ENCODE measurements at places on chromosomes 3 and 15.

DNA sequence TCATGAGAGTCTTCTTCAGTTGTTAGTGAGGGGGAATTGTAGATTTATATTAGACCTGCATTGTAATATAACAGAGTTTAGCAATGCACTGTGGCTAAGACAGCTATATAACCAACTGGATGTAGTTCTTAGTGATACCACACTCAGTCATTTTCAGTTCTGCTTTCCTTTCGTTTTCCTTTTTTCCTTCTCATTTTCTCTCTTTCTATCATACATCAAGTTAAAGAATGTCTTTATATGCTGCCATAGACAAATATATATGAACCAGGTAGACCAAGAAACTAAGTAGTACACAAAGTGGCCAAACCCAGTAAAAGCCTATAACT lies 43.7 kb upstream of the CD47 start:
- DNase-seq: no peak

DNA sequence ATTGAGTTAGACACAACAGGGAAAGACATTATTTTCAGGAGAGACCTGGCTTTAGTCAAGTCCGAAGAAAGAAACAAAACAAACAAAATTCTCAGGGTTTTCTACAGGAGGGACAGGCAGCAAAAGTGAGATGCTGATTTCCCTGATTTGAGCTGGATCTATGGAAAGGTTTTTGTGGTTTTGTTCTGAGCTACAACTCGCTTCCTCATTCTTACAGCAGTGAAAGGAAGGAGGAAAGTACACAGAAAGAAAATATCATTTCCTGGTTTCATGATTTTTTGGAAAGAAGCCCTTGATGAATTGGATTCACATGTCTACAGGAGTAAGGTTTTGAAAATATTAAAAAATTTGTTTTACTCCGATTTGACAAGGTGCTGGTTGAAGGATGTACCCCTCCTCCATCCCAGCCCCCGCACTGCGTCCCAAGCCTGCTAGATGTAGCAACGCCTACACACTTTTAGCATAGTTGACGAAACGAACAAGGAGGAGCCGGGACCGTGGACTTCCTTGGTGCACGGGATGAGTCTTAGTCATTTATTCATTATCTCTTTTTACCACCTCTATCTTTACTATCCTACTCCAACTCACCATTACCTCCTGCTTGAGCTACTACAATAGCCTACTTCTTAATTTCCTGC lies 10.8 kb downstream of the PRICKLE2 start:
- DNase-seq: no peak

GRCh38 chr3:188802645-188803044 lies 369.1 kb upstream of the TPRG1 start:
- no peak for DNase-seq

- DNase-seq: no peak
These were observed 8.0 kb downstream of the MAP2K5 start for GRCh38 chr15:67550522-67550921.

- no peak for DNase-seq
These were observed 10.4 kb downstream of the THBS1 start for GRCh38 chr15:39591141-39591895.

DNA sequence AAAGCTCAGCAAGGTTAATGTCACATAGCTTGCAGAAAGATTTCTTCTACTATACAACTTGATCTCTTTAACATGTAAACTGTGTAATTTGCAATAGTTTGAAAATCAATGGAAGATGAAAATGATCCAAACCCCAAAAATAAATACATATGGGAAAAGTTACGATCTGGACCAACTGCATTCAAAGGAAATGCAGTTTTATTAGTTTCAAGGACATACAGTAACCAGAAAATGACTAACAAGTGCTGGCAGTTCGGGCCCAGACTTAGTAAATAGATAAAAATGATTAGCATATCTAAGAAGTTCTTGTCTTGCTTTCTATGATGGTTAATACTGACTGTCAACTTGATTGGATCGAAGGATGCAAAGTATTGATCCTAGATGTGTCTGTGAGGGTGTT lies 37.3 kb upstream of the LEKR1 start:
- no peak for DNase-seq

GRCh38 chr15:46111730-46112129 lies 476.9 kb downstream of the SQOR start:
- DNase-seq: no peak

DNA sequence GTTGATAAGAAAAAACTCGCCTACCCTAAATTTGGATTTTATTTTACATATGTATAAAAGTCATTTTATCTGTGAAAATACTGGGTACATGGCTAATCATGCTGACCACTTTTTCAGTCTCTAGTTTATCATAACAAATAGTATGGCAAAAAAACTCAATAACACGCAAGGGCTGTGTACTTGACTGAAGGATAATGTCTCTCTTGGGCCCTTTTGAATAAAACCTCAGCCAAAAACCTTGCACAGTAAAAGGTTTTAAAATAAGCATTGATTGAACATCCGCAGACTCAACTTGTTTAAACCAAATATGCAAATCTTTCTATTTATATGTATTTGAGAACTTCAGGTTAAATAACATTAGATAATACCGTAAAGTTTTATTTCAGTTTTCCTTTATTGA lies 285.3 kb downstream of the CADM2 start:
- DNase-seq: no peak

- no peak for DNase-seq
These were observed 34.6 kb upstream of the CACNA2D3 start for GRCh38 chr3:54087581-54088410.

DNA sequence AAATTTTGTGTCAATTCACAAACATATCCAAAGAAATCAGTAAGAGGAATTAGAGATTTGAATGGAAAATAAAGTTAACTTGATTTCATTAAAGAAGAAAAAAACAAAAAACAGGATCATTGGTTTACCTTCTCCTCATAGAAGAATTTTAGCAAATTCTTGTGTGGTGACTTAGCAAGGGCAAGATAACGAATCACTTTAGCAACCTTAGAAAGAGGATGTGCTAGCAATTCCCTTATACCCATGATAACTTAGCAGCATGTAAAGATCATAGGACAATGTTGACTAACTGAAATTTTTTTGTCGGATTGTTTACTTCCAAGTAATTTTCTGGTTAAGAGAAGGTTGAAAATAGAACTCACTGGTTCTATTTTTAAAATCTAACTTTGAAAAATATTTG lies 609.3 kb downstream of the GBE1 start:
- DNase-seq: no peak

- DNase-seq: no peak
These were observed 724 bp downstream of the RPSA start for GRCh38 chr3:39407259-39407629.

GRCh38 chr3:16842272-16843270 lies 42.2 kb upstream of the PLCL2 start:
- no peak for DNase-seq

DNA sequence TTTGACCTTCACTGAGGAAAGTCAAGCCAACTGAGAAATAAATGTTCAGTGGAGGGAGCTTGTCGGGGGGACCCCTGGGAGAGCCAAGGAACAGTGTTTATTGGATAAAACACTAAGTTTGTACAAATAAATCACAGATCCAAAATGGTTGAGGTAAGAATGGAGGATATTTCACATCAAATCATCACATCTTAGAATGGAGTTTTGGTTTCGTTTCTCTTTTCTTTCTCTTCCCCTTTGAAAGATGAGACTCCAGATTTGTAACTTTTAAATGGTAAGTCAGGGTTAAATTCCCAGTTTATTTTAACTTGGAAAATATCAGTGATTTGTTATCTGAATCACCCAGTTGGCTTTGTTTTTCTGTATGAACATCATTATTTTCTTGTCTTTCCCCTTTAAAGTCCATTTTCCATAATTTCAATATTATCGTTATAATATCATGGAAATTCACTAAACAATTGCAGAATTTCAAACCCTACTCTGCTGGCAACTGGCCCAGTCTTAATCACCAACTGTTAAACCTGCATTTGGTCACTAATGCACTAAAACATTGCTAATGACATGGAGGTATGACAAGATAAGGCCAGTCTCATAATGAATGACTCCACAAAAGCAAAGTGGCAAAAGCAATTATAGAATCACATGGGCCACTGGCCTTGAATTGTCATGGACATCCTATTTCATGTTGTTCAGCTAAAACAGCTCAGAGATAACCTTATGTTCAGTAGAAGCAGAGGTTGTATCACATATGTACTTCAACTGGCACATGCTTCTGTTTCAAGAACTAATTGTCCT lies 295.1 kb downstream of the SHOX2 start:
- no peak for DNase-seq

- no peak for DNase-seq
These were observed 19.1 kb upstream of the MCTP2 start for GRCh38 chr15:94212291-94212690.

DNA sequence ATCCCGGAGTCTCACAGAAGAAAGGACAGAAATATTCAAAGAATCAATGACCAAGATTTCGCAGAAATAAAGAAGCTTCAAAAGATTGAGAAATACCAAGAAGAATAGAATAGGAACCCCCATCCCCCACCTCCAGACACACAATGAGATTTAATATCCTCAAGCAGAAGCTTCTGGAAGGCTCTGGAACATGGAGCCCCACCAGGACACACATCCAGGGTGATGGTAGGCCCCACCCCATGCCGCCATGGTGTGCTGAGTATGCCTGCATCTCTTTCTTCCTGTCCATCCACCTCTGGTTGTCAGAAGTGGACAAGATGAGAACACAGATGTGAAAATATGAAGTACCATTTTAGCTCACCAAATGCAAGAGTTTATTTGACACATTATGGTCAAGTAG lies 19.3 kb downstream of the PRR23E start:
- DNase-seq: no peak

- no peak for DNase-seq
These were observed 34.1 kb upstream of the SERPINI2 start for GRCh38 chr3:167507954-167508353.

DNA sequence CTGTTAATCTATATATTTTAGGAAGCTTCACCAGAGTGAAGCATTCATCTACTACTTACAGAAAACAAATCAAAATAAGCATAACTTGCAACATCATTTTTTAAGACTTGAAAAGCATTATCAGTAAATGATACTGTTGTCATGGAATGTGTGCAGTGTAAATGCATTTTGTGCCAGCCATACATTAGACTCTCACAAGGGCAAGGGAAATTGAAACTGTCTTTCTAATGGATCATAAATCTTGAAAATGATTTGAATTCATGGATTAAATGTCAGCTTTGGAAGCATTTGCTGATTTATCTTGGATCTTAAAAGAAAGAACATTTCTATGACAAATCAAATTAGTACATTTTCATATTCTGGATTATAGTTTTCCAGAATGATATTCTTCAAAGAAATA lies 338.3 kb upstream of the SGO1 start:
- no peak for DNase-seq

GRCh38 chr3:107555359-107555758 lies 32.6 kb downstream of the BBX start:
- DNase-seq: no peak

DNA sequence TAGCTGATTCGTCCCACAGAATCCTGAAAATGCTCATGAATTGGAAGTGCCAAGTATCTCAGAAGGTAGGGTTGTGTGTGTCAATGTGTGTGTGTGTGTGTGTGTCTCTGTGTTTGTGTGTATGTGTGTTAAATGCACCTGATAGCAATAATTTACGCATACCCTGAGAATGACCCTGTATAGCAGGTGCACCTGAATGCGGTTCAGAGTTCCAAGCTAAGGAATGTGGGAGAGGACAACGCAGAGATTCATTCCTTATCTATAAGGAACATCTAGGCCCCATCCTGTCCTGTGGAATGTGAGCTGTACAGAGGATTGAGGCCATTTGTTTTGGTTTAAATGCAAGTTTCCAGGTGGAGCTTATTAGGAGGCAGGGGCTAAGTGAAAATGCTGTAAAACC lies 49.1 kb upstream of the NEDD4 start:
- DNase-seq: no peak

- no peak for DNase-seq
These were observed 37.9 kb downstream of the RPLP1 start for GRCh38 chr15:69490356-69491037.

DNA sequence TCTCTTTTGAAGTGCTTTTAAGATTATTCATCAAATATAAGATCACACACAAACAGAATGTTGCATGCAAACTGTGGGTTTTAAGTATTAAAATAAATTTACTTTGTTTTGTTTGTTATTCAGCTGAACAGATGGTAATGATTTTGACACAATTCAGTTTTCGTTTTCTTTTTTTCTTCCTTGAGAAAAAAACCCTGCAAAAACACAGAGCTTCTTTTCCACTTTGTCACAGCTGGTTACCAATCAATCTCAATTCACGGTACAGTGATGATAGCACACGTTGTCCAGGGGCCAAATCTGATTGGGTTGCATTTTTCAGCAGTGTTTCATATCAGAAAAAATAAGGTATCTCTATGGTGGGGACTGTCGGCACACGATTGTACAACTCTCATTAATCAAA lies 473.6 kb downstream of the ROBO2 start:
- no peak for DNase-seq

DNA sequence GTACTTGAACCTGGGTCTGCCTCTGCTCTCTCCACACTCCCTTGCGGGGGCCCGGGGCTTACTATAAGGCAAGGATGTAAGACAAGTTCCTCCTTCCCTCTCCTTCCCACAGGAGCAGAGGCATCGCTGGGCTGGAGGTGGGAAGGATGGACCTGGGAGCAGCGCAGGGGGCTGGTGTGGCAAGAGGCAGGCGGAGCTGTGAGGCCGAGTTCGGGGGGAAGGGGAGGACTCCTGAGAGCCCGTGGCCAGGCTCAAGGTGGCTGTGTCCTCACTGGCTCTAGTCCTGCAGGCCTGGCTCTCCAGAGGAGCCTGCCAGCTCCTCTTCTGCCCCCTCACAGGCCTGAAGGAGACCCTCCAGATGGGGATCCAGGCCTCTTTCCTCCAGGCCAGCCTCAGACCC lies 1.0 kb upstream of the NR2E3 start:
- no peak for DNase-seq

DNA sequence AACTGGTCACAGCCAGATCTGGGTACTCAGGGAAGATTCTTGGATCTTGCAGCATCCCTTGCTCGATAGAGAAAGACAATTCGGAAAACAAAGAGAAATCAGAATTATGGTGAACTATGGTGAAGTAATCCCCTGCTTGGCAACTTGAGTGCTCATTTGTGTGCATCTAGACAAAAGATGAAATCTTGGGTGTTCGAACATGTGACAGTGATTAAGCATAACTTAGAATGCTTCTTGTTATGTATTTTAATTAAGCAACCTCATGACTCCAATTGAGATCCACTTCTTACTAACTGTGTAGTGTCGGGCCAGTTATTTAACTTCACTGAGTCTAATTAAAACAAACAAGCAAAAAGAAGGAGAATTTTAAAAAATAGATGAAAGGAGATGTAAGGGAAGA lies 56.5 kb downstream of the ZNF385D start:
- DNase-seq: no peak

- no peak for DNase-seq
These were observed 6.9 kb downstream of the ISL2 start for GRCh38 chr15:76343313-76343996.

GRCh38 chr15:33142708-33143107 lies 51.8 kb downstream of the FMN1 start:
- DNase-seq: no peak

DNA sequence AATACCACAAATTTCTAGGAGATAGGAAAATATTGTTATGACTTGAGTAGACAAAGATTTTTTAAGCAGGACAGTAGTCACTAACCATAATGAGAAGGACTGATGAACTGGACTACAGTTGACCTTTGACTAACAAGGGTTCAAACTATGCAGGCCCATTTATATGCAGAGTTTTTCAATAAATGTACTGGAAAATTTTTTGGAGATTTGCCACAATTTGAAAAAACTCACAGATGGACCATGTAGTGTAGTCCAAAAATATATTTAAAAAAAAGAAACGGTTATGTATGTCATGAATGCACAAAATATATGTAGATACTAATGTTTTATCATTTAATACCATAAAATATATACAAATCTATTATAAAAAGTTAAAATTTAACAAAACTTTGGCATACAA lies 151.8 kb downstream of the LRRN1 start:
- DNase-seq: no peak

- no peak for DNase-seq
These were observed 258.9 kb downstream of the ABHD5 start for GRCh38 chr3:43949594-43949993.
